ENCODE measurements at places on chromosomes 13 and 19.
A peak's percentile ranks its signal among the peaks of the same experiment; 100 is the strongest.

DNA sequence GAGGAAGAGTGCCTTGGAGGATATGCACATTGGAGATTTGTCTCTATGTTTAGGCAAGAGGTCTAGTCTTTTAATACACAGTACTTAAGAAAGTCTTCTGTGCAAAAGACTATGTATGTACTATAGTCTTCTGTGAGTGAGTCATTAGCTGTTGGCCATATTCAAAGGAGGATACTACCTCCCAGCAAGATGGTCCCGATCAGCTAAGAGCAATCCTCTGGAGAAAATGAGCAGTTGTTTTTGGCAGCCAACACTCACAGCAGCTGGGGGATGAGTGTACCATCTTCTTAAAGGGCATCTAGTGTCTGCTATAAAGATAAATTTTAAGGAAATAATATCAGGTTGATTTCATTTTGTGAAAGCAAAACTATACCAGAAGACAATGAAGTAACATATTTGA is 487.8 kb downstream of the KCTD12 start:
- DNase-seq: no peak

DNA sequence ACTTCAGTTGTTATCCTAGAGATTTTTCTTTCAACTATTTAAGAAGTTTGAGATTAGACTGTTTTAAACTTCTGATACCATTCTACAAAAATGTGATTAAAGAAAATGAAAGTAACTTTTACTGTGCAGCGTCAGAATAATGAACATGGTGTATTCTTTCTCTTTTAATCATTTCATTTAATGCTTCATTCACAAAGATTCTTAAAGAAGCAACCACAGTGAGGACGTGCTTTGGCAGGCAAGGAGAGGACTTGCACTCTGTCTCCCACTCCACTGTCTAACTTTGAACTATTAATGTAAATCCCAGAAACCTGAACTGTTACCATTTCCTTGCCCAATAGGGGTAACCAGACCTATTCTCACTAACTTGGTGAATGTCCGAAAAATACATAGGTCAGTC is 137.0 kb downstream of the KCNRG start:
- DNase-seq: no peak

GRCh38 chr13:76383676-76384461 is 502.3 kb downstream of the KCTD12 start:
- no peak for DNase-seq

DNA sequence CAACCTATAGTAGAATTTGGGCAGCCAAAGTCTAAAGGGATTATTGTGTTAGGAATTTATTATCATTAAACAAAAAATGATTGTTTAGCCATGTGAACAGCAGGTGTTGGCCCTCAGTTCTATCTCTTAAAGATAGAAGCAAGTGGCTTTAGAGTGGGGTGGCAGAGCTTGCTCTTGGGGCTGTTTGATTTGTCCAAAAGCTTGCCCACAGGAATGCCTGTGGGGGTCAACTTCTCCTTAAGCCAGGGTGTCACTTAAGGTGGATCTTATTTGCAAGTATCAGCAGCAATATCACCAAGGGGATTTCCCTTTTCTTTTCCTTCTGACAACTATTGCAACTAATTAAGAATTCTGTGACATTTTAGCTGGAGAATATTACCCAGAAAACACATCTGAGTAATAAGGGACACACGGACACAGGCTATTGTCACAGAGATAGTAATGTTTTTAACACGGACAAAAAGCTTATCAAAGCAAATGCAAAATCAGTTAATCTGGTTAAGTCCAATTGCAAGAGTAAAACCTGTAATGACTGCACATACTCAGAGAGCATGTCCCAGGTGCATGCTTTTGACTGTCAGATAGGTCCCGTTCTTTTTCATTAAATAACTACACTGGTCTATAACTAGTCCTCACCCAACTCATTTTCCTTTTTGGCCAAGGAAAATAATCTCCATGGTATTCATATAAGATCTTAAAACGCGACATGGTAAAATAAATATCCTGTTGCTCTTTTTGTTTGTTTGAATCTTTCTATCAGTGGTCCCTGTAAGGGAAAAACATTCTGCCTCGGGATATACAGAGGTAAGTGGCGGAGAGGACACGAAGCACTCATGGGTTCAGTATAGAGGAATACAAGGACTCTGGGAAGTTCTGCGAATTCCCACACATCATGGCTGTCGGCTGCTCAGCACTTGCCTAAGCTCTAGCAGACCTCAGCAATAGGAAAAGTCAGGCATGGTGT is 172.1 kb upstream of the RFC3 start:
- no peak for DNase-seq

DNA sequence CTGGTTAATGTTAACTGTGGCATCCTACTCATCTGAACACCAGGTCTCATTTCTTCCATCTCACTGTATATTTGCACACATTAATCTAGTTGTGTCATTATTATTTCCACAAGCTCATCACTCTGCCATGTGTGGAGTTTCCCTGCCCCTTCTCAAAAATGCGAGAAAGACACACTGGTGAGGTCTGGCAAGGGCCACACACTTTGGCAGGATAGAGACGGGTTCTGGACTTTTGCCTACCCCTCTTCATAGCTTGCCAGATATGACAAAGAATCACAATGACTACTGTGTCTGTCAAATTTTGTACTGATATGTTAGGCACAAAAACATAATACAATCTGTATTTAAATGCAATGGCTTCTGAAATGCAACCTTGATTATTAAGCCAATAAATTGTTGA is 12.9 kb downstream of the GPR12 start:
- no peak for DNase-seq

GRCh38 chr13:91146601-91147000 is 200.9 kb upstream of the MIR17HG start:
- DNase-seq: no peak

DNA sequence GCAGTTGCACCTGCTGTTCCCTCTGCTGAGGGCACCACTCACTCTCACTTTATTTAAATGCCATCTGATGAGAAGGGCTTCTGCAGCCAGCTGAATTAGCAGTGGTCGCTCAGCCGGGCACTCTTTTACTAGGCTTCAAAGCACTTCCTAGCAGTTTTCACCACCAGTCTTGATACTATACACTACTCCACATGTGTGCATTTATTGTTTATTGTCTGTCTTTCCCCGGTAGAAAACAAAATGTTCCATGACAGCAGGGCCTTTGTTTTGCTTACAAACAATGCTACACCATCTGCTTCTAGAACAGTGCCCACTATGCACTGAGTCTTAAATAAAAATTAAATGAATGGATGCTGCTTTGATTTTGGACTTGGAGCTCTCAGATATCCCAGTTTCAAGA is 404.9 kb downstream of the FGF14 start:
- peak; percentile 32 for DNase-seq

DNA sequence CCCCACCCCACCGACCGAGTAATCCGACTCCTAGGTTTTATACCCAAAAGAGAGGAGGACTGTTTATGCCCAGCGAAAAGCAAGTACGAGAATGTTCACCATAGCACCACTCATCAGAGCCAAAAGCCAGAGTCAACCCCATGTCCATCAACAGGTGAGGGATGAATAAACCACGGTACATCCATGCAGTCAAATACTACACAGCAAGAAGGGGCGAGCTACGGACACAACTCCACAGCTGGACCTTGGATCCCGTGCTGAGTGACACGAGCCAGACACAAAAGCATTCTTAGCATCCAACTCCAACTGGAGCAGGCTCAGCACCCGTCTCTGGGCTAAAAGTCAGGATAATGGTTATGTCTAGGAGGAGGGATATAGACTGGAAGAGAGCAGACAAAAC is 12.2 kb upstream of the RABAC1 start:
- no peak for DNase-seq

DNA sequence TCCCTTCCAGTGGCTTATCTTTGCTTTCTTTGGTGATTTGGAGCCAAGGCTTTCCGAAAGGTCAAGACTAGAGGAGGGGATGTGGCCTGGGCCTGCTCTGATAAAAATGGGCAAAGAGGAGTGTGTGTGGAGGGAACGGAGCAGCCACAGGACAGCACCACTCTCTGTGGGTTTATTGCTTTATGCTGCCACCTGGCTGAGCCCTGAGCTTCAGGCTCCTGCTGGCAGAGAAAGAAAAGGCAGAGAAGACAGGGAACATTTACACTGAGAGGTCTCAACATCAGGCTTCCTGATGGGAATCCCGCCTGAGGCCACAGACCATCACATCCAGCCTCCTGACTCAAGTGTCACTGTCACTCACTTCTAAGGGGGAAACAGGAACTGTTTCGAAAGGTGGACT is 9.2 kb upstream of the GSX1 start:
- no peak for DNase-seq

- peak; percentile 93 for DNase-seq
Observed at GRCh38 chr19:12156223-12157058, at the start of gene ZNF625. TSS of gene ZNF625 (minus strand) at chr19:12156734. CDS start at chr19:12156558, 176 bp downstream.

GRCh38 chr19:10344780-10345179 is 5.4 kb upstream of the ICAM3 start:
- DNase-seq: no peak

- no peak for DNase-seq
Observed at GRCh38 chr13:38854226-38854625, 136.4 kb downstream of the STOML3 start.

- DNase-seq: no peak
Observed at GRCh38 chr13:101706651-101707050, 254.2 kb downstream of the ITGBL1 start.

- DNase-seq: no peak
Observed at GRCh38 chr19:51361239-51361638, 4.9 kb downstream of the ETFB start.

GRCh38 chr19:32870981-32871451 is 1.4 kb upstream of the SLC7A9 start:
- no peak for DNase-seq

GRCh38 chr19:58519087-58519354 is 589 bp downstream of the ZBTB45 start:
- DNase-seq: peak; percentile 50

DNA sequence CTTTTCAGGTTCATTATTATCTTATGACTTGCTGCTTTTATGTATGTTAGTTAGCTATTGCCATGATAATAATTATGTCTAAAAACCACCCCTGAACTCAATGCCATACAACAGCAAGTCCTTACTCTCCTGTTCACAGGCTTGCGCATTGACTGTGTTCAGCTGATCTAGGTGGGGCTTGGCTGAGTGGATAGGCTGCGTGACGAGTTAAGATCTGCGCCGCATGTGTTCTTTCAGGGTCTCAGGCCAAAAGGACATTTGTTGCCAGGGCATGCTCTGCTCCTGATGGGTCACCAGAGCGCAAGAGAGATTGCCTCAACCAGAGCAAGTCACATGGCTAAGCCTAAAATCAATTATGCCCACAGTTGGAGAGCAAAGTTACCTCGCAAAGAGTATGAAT is 859 bp downstream of the ZNF568 start:
- DNase-seq: no peak

DNA sequence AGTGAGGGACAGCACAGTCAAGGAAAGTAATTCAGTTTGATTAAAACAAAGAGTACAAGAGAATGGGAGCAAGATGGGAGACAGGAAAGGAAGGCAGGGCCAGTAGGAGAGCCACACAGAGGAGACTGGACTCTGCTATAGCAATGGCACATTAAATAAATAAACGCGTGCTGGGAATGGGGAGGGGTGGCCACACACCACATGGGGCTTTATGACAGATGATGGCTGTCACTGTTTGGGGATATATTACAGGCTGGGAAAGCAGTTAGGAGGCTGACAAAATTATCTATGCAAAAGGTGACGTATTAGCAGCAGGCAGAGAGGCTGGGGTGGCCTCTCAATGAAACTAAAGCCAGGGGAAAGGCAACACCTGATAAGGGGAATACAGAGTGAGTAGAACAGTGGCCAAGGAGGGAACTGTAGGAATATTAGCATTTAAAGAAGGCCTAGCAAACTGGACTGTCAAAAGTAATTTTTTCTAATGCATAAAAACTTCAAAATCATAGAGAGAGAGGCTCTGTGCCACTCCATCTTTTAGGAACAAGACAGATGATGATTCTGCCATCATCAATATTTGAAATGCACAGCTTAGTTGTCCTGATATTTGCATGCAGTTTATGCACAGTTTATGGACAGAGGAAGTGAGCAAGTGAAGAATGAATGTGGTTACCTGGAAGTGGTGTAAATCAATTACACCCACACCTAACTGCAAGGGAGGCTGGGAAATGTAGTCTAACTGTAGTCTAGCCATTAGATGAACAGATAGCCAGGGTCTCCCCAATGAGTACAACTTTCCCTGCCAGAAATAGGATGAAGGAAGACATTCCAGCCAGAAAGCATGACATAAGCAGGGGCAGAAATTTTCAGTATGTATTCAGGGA is 346.5 kb downstream of the FOXO1 start:
- no peak for DNase-seq

GRCh38 chr13:112453874-112454647 is 77.9 kb downstream of the SPACA7 start:
- DNase-seq: no peak

DNA sequence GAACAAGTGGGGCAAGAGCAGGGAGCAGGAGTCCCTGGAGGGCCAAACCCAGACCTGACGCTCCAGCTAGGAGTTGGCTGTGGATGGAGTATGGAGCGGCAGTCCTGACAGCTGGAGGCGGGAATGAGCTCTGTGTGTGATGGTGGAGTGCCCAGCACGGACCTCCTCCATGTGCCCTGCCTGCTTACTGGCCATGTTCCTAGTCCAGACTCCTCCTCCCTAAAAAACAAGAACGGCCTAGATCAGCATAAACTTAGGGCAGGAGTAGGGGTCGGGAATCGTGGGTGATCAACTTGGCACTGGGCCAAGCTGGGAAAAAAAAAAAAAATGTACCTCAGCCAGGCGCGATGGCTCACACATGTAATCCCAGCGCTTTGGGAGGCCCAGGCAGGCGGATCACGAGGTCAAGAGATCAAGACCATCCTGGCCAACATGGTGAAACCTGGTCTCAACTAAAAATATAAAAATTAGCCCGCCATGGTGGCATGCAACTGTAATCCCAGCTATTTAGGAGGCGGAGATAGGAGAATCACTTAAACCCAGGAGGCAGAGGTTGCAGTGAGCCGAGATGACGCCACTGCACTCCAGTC is 29.5 kb downstream of the LTBP4 start:
- no peak for DNase-seq

DNA sequence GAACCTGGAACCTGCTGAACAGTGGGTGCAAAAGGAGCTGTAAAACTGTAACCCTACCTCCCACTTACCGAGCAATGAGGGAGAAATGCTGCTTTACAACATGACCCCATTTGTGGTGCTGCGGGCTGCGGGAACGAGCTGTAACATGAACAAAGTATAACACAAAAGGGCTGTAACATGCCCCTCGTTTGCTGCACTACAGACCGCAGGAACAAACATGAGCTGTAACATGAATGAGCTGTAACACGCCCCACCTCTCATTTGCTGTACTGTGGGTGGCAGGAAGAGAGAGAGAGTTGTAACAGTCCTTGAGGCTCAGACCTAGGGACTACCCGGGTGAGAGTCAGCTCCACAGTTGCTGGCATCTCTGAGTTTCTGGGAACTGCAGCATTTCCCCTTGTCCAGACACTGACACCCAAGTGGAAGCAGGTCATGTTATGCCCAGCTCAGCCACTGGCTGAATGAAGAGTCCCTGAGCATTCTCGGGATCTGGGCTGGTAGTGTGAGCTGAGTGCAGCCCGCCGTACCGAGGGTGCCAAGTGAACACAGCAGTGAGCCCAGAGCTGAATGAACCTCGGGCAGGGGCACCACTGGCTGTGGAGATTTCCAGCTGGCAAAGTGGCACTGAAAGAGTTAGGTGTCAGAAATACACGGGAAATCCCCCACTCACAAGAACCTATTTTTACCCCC is 1385.3 kb upstream of the SPRY2 start:
- no peak for DNase-seq

All from dorsolateral prefrontal cortex (tissue), 122 donors.